Retinal pigment epithelial cell (primary cell): ENCODE measurements at places on chromosomes 13 and 19.

DNA sequence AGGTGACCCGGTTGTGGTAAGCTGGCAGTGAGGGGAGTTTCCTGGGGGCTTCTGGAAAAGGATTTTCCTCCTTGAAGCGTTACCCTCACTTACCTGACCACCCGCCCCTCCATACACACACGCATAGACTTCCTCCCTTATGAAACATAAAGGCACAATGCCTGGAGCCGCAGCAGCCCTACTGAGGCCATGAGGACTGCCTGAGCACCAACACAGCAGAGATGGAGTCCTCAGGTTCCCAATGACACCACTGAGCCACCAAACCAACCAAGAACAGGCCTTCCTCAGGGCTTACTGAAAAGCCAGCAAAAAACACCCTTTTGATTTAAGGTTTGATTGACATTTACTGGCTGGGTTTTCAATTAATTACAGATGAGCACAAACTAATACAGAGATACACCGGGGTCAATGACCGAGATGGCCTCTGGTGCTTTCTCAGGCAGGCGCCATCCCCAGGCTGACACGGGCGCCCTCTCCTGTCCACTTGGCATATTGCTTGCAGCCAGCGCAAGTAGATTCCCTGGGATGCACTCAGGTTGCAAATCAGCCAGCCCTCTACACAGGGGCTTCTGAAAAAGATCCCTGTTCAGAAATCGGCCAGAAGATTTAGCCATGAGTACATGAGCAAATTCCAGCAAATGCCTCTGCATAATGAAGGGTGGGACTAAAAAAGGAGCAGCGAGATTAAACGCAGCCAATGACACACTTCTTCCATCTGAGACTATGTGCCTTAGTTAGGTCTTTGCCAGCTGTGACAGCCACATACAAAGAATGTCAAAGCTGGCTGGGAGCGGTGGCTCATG is 14.8 kb downstream of the OPA3 start:
- DNase-seq, result no peak

- DNase-seq, result no peak
Measured at GRCh38 chr13:61350341-61350740, 65.3 kb downstream of the PCDH20 start.

- DNase-seq, result peak; percentile 29
Measured at GRCh38 chr13:95452375-95452774, 100.1 kb upstream of the CLDN10 start.

DNA sequence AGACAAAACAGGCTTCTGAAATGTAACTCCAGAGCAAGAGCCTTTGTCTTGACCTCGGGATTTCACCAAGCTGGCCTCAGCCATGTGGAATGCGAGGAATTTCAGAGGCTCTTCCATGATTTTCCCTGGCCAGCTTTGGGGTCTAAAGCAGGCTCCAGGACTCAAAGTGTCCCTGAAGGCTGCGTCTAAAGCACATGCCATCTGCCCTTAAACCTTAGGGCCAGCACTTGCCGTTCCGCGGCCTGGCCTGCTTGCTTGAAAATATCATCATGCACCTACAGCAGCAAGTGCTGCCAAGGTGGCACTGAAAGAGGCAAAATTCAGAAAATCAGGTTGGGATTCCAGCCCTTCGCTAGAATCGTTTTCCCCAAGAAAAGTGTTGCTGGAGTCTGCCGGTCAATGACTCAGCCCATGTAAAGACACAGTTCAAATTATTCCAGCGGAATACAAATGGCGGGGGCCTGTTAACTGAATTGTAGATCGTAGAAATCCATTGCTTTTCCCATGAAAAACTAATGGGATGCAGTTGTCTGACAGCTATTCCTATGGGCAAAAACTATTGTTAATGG is 105.7 kb upstream of the RAP2A start:
- DNase-seq, result peak; percentile 77

DNA sequence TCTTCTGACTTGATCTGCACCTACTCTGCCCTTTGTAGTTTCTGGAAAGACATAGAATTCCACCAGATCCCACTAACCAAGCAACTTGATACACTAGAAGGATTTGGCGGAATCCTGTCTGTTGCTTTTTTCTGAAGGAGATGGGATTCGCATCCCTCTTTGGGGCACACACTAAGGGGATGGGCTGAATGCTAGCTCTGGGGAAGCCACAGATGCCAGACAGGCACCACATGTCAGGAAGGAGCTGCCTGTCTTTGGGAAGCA is 52.1 kb downstream of the SERP2 start:
- no peak for DNase-seq

DNA sequence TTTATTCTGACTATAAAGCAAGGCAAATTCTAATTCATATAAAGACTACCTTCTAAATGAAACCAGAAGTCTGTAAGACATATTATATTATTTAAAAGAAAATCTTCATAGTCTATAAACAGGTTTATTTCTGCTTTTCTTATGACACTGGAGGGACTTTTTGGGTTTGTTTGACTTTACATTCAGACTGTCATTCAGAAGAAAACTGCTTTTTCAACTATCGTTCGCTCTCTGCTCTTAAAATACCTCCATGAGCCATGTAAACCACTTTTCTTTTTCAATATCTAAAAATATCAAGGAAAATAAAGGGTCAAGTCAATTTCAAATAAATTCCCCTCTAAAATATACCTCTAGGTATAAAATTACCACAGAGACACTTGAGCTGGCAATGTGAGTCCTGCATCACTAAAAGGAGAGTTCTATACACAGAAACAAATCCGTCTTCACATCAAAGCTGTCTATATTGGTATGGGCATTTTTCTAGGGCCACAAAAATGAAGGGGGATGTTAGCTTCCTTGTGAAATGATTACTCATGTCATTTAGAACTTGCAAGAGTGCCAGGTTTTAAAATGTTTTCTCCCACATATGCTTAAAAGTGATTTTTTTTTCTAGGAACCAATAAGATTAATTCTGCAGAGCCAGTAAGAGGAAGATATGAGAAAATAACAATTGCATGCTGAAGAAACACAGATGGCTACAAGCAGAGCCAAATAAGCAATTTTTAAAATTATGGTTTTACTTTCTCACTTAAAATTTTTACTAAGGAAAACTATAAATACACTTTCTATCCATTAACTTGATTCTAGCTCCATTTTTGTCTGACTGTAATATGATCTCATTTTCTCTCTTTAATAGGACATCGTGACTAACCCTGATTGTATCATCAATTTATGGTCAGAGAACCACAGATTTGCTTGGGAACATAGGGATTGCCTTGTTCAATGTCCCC is 181.8 kb downstream of the TBC1D4 start:
- no peak for DNase-seq
